HCT116 (cell line): ENCODE measurements at places on chromosomes 1 and 21. TPM values are rescaled to one million over a fixed set of nuclear protein-coding genes. Genes with fewer than 3 reads are reported as not detected.

The MYBPH gene
- total RNA-seq, result 0.22 TPM

The PCSK9 gene
- total RNA-seq, result 39.6 TPM

The LIN28A gene
- 1.4 TPM for total RNA-seq

The ITGB2 gene
- total RNA-seq, result 1.5 TPM

The MUTYH gene
- total RNA-seq, result 44.8 TPM

The LCE6A gene
- not detected for total RNA-seq

The IFI44 gene
- 0.66 TPM for total RNA-seq

The WNT3A gene
- total RNA-seq, result 3.7 TPM

The GIPC2 gene
- total RNA-seq, result 0.07 TPM

The SYT6 gene
- total RNA-seq, result not detected

The HES3 gene
- total RNA-seq, result not detected

The SAMSN1 gene
- 0.57 TPM for total RNA-seq

The PLA2G2C gene
- not detected for total RNA-seq

DNA sequence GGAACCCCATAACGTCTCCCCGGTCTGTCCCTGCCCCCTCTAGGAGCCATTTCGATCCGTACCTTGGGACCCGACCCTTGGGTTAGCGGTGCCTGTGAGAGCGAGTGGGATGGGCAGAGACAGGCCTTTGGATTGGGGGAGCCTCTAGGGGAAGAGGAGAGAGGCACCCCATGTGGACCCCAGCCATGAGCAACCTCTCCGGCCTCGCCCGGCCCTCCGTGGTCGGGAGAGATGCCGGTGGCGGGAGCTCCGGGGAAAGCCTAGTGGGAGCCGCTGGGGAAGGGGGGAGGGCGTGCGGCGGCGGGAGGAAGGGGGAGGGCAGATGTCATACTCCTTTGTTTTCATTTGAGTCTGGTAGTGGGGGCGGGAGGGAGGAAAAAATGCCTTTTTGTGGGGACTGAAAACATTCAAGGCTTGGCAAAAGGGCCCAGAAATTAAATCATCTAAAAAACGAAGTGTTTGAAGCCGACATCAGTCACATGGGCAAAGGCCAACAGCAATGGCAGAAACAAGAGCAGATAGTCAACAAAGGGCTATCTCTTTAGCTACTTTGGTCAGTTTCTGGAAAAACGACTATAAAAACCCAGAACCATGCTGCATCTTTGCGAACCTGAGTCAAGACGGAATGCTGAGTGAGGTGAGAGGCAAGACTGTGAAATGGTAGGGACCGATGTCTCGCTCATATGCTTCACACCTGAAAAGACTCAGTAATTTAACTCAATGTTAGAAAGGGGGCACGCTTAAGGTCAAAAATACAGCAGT lies 758 bp downstream of the PTBP2 start:
- DNase-seq, result no peak

DNA sequence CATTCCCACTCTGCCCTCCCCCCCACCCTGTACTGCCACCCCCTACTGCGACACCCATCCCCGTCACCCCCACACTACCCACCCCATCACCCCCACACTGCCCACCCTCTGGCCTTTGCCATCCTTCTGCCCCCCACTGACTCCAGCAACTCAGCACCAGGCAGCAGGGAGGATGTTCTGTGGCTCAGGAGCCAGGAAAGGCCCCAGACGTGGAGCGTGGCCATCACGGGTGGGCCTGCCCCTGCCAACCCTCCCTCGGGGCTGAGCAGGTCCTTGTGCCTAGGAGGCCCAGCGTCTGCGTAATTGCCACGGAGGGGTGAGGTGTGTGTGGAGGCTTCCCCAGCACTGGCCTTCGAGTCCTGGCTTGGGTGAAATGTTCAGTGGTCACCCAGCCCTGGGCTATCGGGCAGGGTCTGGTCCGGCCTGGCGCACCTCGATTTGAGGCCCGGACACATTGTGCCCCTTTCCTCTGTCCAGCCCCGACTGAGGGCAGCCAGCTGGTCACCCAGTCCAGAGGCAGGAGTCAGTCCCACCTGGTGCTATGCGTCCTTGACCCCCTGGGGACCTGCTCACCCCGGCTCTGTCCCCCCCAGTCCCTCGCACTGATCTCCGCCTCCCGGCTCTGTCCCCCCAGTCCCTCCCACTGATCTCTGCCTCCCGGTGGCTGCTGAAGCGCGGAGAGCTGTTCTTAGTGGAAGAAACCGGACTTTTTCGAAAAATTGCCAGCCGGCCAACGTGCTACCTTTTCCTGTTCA lies 23.0 kb downstream of the ARHGEF16 start:
- DNase-seq, result no peak

GRCh38 chr1:218474128-218474527 lies 129.0 kb downstream of the TGFB2 start:
- no peak for DNase-seq

GRCh38 chr1:234271243-234271606 lies 102.0 kb upstream of the COA6 start:
- DNase-seq, result no peak

DNA sequence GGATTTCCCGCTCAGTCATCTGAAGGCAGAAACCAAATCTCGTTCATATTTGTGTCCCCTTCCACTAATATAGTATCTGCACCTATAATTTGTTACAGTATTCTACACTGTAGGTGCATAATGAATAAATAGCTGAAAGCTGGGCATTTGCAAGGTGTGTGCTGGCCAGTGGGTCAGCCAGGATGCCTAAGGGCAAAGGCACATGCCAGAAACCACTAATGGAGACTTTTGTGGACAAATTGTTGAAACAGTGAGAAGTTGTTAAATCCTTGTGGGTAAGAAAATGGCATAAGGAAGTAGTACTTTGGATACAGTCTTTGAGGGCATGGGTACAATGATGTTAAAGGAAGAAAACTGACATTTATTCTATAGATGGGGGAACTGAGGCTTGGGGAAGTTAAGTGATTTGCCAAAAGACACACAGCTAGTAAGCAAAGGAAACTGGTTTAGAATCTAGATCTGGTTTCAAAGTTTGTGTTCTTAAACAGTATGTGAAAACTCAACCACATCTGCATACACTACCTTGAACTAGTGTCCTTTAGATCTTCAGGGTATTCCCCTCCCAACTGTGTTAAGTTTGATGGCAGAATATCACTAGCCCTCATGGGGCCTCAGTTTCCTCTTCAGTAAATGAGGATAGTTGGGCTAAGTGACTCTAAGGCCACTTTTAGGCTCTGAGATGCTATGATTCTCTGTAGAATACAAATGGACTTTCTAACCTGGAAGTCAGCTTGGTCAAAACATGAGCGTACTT lies 26.5 kb upstream of the LRRC8C start:
- DNase-seq, result no peak

DNA sequence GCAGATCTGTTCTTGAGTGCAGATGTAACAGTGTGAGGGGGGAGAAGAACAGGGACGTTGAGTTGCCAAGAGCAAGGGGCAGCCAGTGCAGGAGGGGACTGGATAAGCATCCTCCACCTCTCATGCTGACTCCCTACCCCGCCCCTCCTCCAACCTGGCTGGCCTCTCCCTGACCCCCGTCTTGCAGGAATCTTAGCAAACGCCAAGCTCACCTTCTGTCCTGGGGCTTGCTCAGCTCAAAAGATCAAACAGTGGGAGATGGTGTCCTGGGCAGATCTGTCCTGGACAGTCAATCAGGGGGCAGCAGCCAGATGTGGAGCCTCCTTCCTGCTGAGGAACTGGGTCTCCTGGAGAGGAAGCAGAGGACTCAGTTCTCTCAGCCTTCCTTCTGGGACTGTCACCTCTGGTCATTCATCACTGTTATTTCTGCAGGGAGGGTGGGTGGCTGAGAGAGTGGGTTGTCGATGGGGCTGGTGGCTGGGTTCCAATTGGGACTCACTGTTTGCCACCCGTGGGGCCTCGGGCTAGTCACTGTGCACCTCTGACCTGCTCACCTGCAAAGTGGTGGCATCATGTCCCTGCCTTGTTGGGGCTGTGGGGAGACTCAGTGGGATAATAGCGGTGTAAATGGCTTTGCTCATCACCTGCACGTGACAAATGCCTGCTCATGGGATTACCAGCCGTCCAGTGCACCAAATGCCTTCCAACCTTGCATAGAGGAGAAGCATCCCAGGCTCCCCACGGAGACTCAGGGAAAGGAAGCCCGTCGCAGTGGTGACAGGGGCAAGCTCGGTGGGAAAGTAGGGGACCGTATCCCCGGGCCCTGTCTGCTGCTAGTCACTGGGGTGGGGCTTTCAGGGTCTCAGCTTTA lies 154.4 kb downstream of the PTPRU start:
- no peak for DNase-seq

- DNase-seq, result no peak
Measured at GRCh38 chr1:109885589-109885988, 25.1 kb upstream of the CSF1 start.

GRCh38 chr1:118253053-118253915 lies 68.3 kb upstream of the SPAG17 start:
- no peak for DNase-seq

- no peak for DNase-seq
Measured at GRCh38 chr1:2098301-2098698, 48.1 kb downstream of the PRKCZ start.

GRCh38 chr1:220410611-220411010 lies 117.3 kb upstream of the MARK1 start:
- no peak for DNase-seq

DNA sequence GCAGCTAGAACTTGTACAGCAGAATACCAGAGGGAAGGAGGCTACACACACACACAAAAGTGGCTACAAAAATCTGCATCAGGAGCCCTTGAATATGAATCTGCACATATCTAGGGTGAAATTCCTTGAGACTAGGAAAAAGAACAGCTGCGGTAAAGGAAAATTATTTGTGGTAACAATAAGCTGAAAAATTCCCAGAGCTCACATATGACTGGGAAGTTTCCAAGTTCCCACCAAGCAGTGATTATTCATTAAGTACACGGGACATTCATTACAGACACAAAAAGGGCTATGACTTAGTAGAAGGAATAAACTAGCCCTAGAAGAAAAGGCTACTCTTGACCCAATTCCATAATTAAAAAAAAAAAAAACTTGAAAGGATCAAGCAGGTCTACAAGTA lies 149.5 kb upstream of the BACE2 start:
- DNase-seq, result no peak

- DNase-seq, result no peak
Measured at GRCh38 chr1:197691816-197692215, 83.5 kb downstream of the DENND1B start.

GRCh38 chr1:219121679-219122078 lies 52.0 kb upstream of the LYPLAL1 start:
- DNase-seq, result no peak

DNA sequence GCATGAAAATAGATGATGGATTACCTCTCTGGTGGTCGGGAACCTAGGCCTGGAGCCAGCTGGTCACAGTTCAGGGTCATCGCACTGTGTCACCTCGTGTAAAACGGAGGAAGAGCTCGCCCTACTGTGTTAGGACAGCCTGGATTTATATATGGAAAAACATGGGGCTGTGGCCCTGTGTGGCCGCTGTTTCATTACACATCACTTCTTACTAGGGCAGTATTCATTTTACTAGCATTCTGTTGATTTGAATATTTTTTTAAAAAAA lies 104.5 kb upstream of the COL6A1 start:
- no peak for DNase-seq

DNA sequence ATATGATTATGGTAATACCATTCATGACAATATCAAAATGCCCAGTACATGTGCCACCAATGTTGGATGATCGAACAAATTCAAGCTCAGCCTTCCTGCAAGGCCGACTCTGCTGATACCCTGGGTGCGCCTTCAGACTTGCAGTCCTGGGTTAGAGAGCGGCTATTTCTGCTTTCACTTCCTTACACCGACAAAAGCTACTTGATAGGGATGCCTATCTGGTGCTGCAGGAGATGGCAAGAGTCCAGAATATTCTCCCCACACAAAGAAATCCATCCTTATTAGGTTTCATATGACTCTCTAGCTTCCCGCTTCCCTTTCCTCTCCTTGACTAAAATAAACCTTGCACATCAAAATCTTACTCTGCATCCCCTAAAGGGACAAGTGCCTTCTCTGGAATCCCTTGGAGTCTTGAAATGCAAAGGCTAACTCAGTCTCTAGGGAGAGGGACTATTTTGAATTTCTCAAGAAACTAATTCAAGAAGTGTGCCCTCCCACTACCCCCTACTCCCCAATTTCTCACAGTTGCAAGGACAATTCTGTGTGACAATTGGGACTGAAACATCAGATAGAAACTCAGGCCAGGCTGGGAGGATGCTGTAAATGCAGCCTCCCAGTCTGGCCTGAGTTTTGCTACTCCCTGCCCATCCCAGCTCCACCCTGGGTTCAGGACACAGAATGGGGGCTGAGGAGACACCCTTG lies 103.1 kb upstream of the USP24 start:
- no peak for DNase-seq

DNA sequence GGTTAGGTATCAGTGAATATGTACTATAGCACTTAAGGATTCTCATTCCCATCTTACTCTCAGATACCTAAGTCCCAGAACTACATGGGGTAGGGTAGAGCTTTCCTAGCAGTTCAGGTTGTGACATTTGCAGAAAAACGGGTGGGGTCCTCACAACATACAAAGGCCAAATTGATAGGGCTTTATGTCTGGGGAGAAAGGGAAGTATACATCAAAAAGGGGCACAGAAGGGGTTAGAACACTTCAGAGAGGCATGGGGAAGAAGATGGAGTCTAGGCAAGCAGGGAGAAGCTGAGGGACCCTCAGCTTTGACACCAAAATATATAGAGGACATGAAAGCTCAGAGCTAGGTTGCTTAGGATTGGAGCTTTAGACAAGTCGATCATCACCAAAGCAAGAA lies 3.6 kb downstream of the UROD start:
- DNase-seq, result no peak

GRCh38 chr1:165877940-165878556 lies 50.6 kb downstream of the UCK2 start:
- DNase-seq, result no peak

DNA sequence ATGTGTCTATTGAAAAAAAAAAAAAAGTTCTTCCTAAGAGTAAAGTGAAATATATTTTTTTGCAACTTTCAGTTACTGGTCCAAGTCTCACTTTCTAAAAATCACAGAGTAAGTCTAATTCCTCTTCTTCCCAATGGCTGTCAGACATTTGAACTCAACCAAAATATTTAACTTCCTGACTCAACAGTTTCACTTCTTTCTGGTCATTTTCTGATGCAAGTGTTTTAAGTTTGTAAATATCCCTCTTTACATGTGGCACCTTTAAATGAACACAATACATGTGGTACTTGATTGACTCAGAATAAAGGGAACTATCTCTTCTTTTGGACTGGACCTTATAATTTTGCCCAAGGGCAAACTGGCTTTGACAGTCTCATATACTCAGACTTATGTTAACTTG lies 76.7 kb downstream of the ASH1L start:
- no peak for DNase-seq

- no peak for DNase-seq
Measured at GRCh38 chr21:31731056-31731856, 662 bp downstream of the SCAF4 start.

- no peak for DNase-seq
Measured at GRCh38 chr1:95409901-95410300, 175.9 kb downstream of the RWDD3 start.

DNA sequence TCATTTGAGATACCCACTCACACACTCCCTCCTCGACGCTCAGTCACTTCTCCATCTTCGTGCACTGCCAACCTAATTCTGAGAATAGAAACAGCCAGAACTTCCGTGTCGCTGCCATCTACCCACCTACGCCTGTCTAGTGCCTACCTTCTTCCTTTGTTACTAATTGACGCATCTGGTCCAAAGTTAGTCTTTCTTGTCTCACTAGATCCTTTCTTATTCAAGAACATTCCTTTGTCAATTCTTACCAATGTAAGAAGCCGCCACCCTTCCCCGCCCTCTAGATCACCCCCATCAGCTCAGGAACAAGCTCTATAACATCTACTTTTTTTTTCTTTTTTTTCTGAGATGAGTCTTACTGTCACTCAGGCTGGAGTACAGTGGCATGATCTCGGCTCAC lies 3.7 kb downstream of the PADI6 start:
- no peak for DNase-seq

GRCh38 chr1:151318975-151319374 lies 8.2 kb downstream of the PI4KB start:
- DNase-seq, result no peak
